ENCODE measurements at places on chromosomes 11 and 22.

GRCh38 chr11:71395263-71395560 lies 53.0 kb downstream of the DHCR7 start:
- no peak for DNase-seq

GRCh38 chr22:29478326-29479276 lies 1.4 kb upstream of the NEFH start:
- DNase-seq, result no peak

DNA sequence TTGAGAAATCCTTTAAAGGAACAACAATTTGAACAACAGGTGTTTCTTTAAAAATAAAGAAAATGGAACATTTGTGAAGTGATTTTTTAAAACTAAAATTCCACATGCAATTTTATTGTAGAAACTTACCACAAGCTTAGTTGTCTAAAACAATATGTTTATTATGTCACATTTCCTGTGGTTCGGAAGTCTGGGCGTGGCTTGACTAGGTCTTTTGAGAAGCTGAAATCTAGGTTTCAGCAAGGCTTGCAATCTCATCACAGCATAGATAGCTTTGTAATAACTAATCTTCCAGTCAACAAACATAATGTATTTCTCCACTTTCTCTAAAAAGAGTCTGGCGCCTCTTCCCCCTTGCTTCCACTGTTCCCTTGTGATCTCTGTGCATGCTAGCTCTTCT lies 27.0 kb downstream of the MS4A6A start:
- DNase-seq, result no peak

GRCh38 chr22:27372969-27373670 lies 428.4 kb downstream of the MN1 start:
- DNase-seq, result no peak

DNA sequence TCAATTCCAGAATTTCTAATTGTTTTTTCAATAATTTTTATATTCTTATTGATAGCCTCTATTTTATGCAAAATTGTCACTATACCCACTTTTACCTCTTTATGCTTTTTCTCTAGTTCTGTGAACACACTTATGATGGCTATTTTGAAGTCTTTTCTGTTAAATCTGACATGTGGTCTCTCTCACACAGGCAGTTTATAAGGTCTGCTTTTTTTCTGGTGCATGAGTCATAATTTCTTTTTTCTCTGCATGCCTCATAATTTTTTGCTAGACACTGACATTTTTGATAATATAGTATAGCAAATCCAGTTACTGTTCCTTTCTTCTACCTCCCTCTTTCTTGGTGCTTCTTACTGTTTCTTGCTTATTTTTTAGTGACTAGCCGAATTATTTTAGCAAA lies 36.0 kb downstream of the ZBTB44 start:
- DNase-seq, result no peak

DNA sequence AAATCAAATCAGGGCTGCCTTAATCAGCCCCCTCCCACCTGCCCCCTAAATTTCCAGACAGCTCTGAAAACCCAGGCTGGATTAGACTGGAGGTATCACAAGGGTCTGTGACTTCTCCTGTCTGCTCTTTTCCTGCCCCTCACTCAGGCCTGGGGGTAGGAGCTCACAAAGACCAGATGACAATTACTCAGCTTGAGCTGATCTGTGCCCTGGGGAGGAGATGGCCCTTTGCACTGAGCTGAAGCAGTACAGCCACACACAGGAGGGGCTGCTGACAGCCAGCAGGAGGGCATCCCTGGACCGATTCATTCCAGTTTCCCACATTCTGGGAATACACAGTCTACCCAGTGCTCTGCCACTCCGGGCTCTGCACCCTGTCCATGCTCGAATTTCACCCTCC lies 4.2 kb downstream of the ABCC8 start:
- no peak for DNase-seq
